ENCODE measurements at places on chromosomes 4 and X.

- peak; percentile 21 for DNase-seq
These were observed 56.7 kb upstream of the RASSF6 start for GRCh38 chr4:73676861-73677323.

GRCh38 chr4:90624781-90625180, 497.6 kb downstream of the CCSER1 start:
- DNase-seq: no peak

DNA sequence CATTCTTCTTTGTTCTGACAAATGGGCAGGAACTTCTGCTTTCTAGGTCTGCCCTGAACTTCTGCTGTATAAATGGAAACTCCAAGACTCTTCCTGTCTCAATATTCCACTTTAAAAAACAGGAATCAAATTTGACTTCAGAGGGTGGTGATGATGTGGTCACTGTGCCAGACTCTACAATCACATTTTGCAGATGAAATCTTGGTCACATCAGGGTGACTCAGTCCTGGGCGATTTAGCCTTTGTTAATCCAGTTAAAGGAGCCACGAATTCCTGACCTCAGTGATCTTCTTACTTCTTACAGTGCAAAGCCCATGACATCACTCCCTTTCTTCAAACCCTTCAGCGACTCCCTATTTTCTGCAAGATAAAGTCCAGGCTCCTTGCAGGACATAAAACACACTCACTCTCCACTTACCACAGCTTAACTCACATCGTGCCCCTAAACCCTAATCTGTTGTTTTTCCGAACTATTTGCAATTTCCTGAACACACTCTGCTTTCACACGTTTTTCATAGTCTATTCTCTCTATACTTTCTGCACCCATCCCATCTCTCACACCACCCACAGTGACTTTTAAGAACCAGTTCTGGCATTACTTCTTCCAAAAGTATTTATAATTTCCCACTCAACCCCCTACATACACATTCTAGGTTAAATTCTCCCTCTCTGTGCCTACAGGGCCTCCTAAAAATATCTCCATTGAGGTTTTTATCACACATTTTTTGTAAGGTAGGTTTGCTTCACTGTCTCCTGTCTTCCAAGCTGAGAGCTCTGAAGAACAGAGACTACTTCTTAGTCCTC, 11.1 kb downstream of the GASK1B start:
- no peak for DNase-seq

- DNase-seq: no peak
These were observed 13.2 kb upstream of the XIAP start for GRCh38 chrX:123846577-123847038.

DNA sequence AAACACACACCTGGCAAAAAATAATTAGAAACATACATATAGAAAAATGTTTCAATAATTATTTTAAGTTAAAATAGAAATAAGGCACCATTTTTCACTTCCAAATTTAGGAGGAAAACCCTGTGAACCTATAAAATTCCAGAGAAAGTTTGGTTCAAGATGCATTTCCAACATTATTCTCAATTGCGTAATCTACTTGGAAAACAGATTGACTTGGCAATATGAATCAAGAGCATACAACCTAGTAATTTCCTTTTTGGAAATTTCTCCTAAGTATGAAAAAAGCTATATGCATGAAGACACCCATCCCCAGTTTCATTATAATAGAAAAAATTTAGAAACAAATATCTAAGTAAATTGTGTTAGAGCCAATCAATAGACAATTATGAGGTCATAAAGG, 242.9 kb downstream of the IQCM start:
- DNase-seq: no peak

DNA sequence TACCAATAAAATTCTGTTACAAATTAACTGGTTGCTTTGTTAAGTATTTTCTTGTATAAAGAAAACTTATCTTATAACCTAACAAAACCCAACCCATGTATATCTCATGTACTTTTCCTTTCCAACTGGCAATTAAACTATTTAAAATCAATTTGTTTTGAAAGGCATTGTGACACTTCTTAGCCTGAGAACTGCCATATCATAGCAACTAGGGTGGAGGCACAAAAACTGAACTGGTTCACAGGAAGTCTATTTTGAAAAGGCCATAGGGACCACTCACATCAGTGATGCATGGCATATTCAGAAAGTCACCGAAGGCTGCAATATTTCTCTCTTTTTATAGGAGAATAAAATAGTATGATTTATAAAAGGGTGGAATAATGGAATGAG, 40.5 kb upstream of the ARSJ start:
- DNase-seq: no peak

DNA sequence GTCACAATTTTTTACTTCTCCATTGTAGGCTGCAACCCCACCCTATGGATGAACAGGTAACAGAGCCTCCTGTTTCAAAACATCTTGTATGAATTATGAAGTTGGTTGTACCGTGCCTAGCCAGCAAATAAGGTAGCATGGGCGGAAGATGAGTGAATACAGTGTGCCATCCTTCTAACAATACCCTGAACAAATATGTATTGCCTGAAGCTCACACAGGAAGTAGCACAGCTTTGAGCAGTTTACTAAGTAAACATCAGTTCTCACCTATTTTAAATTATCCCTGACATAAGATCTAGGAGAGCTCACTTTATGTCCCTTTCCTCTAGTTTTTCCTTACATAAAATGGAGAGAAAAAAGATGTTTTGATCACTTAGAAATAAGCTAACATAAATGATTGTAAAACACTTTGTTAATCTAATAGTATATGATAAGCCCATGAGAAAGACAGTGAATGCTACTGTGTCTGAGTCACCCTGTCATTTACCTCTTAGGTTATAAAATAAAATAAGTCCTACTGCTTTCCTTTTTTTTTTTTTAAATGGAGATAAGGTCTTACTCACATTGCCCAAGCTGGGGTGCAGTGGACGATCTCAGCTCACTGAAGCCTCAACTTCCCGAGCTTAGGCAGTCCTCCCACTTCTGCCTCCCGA, 36.6 kb downstream of the GRSF1 start:
- DNase-seq: peak; percentile 35

- no peak for DNase-seq
These were observed 565.2 kb upstream of the SLIT2 start for GRCh38 chr4:19686456-19686855.

DNA sequence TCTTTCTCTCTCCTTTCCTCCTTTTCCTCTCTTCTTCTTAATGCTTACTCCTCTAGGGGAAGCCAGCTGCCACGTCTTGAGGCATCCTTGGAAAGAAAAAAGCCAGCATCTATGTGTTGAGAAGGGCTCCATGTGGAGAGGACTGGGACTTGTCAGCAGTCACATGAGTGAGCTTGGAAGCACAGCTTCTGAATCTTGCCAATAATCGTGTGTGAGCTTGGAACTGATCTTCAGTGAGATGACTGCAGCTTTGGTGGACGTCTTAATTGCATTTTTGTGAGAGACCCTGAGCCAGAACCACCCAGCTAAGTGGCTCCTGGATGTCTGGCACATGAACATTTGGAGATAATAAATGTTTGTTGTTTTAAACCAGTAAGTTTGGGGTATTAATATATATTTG, 371.7 kb downstream of the SLITRK2 start:
- no peak for DNase-seq

- no peak for DNase-seq
These were observed 2.9 kb upstream of the SEPSECS start for GRCh38 chr4:25163196-25163595.

Data from NCI-H2081 (cell line).